ENCODE measurements at places on chromosomes 12 and 14. TPM values are rescaled to one million over a fixed set of nuclear protein-coding genes. Genes with fewer than 3 reads are reported as not detected.
A peak's percentile ranks its signal among the peaks of the same experiment; 100 is the strongest.

DNA sequence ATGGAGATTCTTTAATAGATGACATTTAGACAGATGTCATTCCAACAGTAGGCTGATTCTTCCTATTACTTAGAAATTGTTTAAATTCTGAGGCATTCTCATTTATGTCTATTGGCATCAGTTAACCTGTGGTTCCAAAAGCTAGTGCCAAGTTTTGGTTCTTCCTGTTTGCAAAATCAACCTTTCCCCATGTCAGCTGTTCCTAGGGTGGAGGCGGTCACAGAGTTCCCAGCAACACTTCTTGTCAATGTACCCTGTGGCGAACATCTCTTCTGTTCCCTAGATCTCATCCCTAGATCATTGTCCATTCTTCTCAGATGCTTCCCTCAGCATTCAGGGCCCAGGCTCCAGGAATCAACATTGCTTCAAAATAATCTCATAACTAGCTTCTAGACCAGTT, 140.9 kb downstream of the PHLDA1 start:
- peaks cover 34% of the 10 kb centered on the region for H3K27me3 ChIP-seq
- no peak overlapping the region for H3K27ac ChIP-seq
- H3K4me1 ChIP-seq: peaks cover 9% of the 10 kb centered on the region

DNA sequence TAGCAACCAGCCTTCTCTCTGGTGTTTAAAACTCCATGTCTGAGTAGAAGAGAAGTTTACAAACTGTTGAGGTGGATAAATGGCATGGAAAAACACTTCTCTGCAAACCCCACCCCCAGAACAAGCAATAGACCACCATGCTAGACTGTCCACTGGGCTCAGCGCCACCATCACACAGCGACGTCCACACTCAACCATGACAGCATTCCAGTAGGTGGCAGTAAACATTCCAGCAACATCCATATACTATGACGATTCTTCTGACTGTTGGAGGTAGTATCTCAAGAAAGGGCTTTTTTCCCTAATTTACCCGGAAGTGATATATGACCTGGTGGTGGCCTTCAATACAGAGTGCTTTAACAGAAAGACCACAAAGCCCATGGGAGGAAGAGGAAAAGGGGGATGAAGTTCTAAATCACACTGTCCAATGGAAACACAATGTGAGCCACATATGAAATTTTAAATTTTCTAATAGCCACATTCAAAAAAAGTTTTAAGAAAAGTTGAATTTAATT, 152.2 kb downstream of the SLC15A4 start:
- H3K4me1 ChIP-seq: no peaks in the 10 kb centered on the region
- no peak overlapping the region for H3K4me3 ChIP-seq
- H3K36me3 ChIP-seq: no peaks in the 10 kb centered on the region
- peaks cover 2% of the 10 kb centered on the region for H3K27me3 ChIP-seq
- no peak overlapping the region for H3K27ac ChIP-seq

GRCh38 chr12:119259484-119259883, 75.0 kb upstream of the CCDC60 start:
- DNase-seq: no peak
- H3K27ac ChIP-seq: no peak overlapping the region
- H3K27me3 ChIP-seq: peaks cover 1% of the 10 kb centered on the region
- H3K36me3 ChIP-seq: no peaks in the 10 kb centered on the region
- no peak overlapping the region for H3K4me3 ChIP-seq
- H3K4me1 ChIP-seq: no peaks in the 10 kb centered on the region

- no peak overlapping the region for H3K27ac ChIP-seq
- no peak overlapping the region for H3K4me3 ChIP-seq
- no peaks in the 10 kb centered on the region for H3K27me3 ChIP-seq
- no peaks in the 10 kb centered on the region for H3K4me1 ChIP-seq
Measured at GRCh38 chr12:38711054-38711453, 194.3 kb downstream of the CPNE8 start.

GRCh38 chr12:27293463-27293862, 39.2 kb upstream of the BMAL2 start:
- H3K27ac ChIP-seq: no peak overlapping the region
- no peak for DNase-seq
- no peaks in the 10 kb centered on the region for H3K4me1 ChIP-seq
- no peak overlapping the region for H3K4me3 ChIP-seq
- H3K36me3 ChIP-seq: peaks cover 16% of the 10 kb centered on the region
- H3K27me3 ChIP-seq: no peaks in the 10 kb centered on the region

- H3K27me3 ChIP-seq: peaks cover 1% of the 10 kb centered on the region
- no peak overlapping the region for H3K4me3 ChIP-seq
- no peaks in the 10 kb centered on the region for H3K4me1 ChIP-seq
- H3K27ac ChIP-seq: no peak overlapping the region
Measured at GRCh38 chr12:39638840-39639239, 19.2 kb upstream of the ABCD2 start.

CD163 gene
- total RNA-seq: not detected

- no peaks in the 10 kb centered on the region for H3K36me3 ChIP-seq
- H3K27me3 ChIP-seq: no peaks in the 10 kb centered on the region
- no peak for DNase-seq
- H3K27ac ChIP-seq: no peak overlapping the region
- no peak overlapping the region for H3K4me3 ChIP-seq
Measured at GRCh38 chr12:92639017-92639416, 63.8 kb upstream of the PLEKHG7 start.

- no peak for DNase-seq
- peak overlapping the region; percentile 7 for H3K27ac ChIP-seq
- peaks cover 4% of the 10 kb centered on the region for H3K27me3 ChIP-seq
- peaks cover 1% of the 10 kb centered on the region for H3K36me3 ChIP-seq
Measured at GRCh38 chr12:122064025-122064777, 14.4 kb upstream of the MLXIP start.

DNA sequence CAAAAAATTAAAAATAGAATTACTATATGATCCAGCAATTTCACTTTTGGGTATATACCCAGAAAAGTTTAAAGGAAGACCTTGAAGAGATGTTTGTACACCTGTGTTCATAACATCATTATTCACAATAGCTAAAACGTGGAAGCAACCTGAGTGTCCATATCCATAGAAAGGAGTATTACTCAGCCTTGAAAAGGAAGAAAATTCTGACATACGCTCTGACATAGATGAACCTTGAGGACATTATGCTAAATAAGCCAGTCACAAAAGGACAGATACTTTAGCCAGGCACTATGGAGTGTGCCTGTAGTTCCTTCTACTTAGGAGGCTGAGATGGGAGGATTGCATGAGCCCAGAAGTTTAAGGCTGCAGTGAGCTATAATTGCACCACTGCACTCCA, 6.1 kb upstream of the RD3L start:
- DNase-seq: no peak
- H3K27ac ChIP-seq: no peak overlapping the region
- H3K4me1 ChIP-seq: no peaks in the 10 kb centered on the region
- H3K4me3 ChIP-seq: no peak overlapping the region
- peaks cover 15% of the 10 kb centered on the region for H3K27me3 ChIP-seq

SLC6A12 gene
- total RNA-seq: not detected

LRRC43 gene
- not detected for total RNA-seq

GRCh38 chr12:9342614-9343353, 134.6 kb upstream of the PZP start:
- H3K4me1 ChIP-seq: peaks cover 22% of the 10 kb centered on the region
- H3K27me3 ChIP-seq: peaks cover 5% of the 10 kb centered on the region
- no peak for DNase-seq
- no peak overlapping the region for H3K27ac ChIP-seq
- H3K4me3 ChIP-seq: no peak overlapping the region

INHBC gene
- not detected for total RNA-seq

GRCh38 chr12:8038659-8039114, 6.2 kb downstream of the FOXJ2 start:
- DNase-seq: no peak
- peaks cover 16% of the 10 kb centered on the region for H3K36me3 ChIP-seq
- peaks cover 55% of the 10 kb centered on the region for H3K4me1 ChIP-seq
- peak overlapping the region; percentile 32 for H3K4me3 ChIP-seq
- H3K27ac ChIP-seq: peak overlapping the region; percentile 14
- no peaks in the 10 kb centered on the region for H3K27me3 ChIP-seq

TOGARAM1 gene
- 9.3 TPM for total RNA-seq

All from activated T-helper 1 cell treated with anti-CD3 and anti-CD28 coated beads, Interleukin-12 subunit alpha, Interleukin-12 subunit beta, Interleukin-2, Interleukin-4 antibody, amounts not matched to agents 30 ng/mL and 10 ng/mL and 1 ng/mL, durations not matched to agents 14 hours and 24 hours and 36 hours (primary cell).